ENCODE measurements at places on chromosomes 11 and 22.

- no peak for DNase-seq
Measured at GRCh38 chr11:75823946-75824345, 8.9 kb downstream of the UVRAG start.

- no peak for DNase-seq
Measured at GRCh38 chr22:35842954-35843353, 125.3 kb downstream of the APOL5 start.

- no peak for DNase-seq
Measured at GRCh38 chr11:62832336-62833234, at the start of gene TEX54. TEX54 (minus strand) TSS chr11:62832841.

DNA sequence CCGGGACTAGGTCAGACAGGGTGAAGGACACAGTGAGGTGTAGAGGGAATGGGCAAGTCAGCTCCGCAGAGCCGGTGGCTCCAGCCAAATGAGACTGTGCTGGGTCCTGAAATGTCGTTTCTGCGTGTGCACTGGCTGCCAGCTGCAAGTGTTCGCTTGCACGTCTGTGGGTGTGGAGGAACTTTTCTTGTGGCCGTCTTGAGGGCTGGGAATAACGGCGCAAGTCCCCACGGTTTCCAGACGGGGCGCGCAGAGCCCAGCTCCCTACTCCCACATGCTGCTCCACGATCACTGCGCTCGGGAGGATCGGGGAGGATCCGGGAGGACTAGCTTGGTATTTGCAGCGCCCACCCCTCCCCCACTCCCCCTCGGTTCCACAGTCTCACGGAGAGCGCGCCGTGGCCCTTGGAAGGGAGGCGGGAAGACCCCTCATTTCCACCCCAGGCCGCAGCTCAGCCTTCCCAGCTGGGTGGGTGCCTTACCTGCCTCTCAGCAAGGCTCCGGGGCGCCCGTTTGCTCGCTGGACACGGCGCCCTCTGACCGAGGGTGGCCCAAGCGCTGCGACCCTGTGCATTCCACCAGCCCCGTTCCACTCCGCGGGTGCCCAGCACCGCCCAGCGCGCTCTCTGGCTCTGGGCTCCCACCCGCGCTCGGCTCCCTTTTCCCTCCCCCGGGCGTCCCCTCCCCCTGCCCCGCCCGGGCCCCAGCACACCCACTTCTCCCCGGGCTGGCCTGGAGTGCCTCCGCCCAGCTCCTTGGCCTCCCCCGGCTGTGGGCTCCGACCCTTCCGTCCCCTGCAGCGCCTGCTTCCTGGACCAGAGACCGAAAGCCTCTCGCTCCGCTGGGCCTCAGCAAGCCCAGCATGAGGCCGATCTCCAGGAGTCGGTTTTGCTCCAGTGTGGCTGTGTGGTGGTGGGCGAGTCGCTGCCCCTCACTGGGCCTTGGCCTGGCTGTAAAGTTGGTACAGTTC is at the start of gene KCNE3:
Gene KCNE3 (minus strand): TSS at position 634 of the 970 bp plus-strand sequence. CDS start 9,986 bp downstream, outside the sequence.
- DNase-seq, result no peak

DNA sequence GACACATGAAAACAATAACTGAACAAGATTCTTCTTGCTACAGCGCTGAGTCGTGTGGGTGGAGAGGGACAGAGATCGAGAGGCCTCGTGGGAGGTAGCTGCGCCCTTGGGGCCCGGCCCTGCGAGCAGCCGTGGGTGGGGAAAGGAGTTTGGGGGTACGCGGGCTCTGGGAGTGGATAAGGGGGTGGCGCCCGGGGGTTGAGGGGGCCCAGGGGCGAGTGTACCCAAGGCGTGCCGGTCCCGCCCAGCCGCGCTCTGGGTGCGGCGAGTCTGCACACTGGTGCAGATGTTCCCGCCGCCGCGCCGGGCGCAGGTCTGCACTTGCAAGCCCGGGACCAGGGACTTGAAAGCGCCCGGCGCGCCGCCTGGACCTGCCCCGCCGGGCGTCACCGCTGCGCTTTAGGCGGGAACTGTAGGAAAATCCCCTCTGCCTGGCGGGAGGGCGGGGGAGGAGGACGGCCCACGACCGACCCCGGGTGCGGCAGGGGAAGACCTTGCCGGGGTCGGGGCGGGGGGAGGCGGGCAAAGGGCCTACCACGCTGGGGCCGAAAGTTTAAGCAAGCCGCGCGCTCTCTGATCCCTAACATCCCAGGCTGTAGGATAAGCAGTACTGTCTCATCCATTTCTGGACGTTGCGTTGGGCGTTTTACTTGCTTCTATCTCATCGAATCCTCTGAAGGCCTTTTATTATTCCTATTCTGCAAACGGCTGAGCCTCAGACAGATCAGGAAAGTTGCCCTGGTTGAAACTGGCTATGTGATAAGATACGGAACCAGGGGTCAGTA is 1.4 kb upstream of the KREMEN1 start:
- DNase-seq, result peak; percentile 12

- DNase-seq, result no peak
Measured at GRCh38 chr11:43497144-43497543, 138.4 kb downstream of the TTC17 start.

DNA sequence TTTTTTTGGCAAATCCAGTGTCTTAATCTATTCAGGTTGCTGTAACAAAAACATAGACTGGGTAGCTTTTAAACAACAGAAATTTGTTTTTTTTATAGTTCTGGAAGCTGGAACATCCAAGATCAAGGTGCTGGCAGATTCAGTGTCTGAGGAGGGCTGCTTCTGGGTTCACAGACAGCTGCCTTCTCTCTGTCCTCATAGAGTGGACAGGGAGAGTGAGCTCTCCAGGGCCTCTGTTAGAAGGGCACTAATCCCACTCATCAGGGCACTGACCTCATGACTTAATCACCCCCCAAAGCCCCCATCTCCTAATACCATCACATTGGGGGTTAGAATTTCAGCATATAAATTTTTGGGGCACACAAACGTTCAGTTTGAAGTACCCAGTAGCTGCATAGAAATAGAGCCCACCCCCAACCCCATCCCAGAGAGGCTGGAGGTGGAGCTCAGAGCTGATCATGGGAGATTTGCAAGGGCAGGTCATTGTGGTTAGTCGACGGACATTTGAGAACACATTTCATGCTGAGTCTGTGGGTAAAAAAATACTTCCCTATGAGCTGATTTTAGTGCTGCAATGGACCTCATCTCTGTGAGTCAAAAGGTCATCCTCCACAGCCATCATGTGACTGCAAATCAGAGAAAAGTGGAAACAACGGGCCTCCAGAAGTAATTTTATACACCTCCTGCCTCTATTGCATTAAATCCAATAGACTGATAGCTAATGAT is 203.1 kb upstream of the CADM1 start:
- DNase-seq, result no peak

Measured in stimulated activated CD4-positive, alpha-beta T cell treated with anti-CD3 and anti-CD28 coated beads, Interleukin-15, amount 100 ng/mL, for 1 hour (primary cell).